ENCODE measurements at places on chromosomes 2 and 18.

DNA sequence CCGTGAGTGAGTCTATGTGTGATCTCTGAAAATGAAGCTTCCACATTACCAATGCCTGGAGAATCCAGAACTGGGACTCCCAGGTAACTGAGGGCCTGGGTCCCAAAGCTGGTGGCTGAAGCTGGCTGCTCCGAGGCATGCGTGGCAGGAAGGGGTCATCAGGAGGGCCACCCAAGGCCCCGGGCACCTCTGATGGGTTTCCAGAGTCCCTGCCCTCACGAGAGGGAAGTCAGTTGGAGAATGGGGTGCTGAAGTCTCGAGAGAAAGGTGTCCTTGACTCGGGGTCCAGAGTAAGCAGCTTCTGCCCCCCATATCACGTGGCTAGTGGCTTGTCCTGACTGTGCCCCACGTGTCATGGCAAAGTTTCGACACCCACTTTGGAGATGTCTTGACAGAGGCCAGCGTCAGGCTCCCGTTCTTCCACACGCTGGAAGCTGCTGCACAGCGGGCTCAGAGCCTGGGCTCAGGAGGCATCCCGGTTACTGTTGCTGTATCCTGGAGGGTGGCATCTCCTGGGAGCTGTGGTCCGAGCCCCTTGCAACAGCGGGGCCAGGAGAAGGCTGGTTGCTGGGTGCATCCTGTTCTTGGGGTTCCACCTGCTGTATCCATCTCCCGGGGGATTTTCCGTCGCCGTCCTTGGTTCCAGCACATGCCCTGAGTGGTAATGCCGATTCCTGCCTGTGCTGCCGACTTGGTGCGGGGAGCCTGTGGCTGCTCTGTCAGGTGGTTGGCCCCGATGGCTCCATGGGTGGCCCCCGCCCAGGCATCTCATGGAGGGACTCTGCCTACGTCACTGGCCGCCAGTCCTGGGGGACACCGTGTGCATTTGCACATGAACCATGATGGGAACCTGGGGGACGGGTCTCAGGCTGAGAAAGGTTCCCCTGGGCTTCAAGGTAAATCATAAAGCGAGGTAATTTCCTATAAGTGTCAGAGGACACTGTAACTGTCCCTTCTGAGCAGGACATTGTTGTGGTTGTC lies 183.3 kb upstream of the HDAC4 start:
- no peak for DNase-seq

- DNase-seq, result no peak
Observed at GRCh38 chr18:58527952-58528287, 101.0 kb downstream of the ALPK2 start.

GRCh38 chr2:200966770-200967169 lies 3.3 kb upstream of the ORC2 start:
- DNase-seq, result no peak

DNA sequence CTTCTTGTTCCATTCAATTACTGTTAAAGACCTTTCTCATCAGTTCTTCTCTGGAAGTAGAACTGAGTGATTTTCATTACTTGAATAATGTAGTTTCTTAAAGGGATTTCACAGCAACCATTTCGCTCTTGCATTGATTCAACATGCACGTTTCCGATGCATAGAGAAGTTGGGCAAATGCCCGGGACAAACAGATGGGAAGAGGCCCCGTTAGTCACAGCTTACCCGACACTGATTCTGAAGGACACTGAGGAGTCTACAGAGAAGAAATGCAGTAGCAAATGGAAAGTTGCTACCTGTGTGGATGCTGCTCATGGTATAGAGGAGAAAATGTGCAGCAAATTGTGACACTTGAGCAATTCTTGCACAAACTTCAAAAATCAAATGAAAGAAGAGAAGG lies 32.3 kb upstream of the GCG start:
- no peak for DNase-seq

Data from T47D (cell line).